NCI-H1694 (cell line): ENCODE measurements at places on chromosomes 1 and 21.

- DNase-seq, result no peak
Measured at GRCh38 chr1:44460107-44460882, 55.2 kb downstream of the RNF220 start.

DNA sequence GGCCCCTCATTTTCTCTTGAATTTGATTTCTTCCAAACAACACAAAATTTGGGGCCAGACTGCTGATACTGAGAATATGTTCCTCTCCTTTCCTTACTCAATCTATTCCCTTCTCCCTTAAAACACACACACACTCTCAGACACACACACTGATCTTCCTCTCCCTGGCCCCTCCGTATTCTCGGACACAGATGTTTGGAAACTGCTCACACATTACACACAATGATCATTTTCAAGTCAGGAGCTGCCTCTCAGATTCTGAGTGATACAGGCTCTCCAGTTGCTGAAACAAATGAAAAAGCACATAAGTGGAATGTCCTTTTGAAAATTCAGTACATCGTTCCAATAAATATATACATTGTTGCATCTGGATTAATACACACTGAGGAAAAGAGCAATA, 161.3 kb downstream of the CLEC20A start:
- DNase-seq, result no peak

DNA sequence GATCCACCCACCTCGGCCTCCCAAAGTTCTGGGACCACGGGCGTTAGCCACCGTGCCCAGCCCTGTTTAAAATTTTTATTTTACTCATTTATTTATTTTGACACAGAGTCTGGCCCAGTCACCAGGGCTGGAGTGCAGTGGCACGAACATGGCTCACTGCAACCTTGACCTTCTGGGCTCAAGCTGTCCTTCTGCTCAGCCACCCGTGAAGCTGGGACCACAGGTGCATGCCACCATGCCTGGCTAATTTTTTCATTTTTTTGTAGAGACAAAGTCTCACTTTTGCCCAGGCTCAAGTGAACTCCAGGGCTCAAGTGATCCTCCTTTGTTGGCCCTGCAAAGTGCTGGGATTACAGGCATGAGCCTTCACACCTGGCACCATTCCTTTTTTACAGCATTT, 27.5 kb upstream of the DNAJC6 start:
- DNase-seq, result no peak

DNA sequence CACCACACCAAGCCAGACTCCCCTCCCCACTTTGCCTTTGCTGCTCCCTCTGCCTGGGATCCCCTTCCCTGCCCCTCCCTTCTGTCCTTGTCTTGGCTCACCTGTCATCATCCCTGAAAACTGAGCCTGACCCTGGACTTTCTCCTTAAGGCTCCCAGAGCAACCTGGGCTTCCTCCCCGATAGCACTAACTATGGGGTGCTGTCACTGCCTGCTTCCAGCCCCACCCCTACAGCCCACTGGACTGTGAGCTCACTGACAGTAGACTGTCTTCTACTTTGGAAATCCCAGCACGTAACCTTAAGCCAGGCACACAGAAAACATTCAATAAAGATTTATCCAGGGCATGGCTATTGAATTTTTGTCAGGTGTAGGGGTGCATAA, 9.5 kb upstream of the CSF1 start:
- no peak for DNase-seq

DNA sequence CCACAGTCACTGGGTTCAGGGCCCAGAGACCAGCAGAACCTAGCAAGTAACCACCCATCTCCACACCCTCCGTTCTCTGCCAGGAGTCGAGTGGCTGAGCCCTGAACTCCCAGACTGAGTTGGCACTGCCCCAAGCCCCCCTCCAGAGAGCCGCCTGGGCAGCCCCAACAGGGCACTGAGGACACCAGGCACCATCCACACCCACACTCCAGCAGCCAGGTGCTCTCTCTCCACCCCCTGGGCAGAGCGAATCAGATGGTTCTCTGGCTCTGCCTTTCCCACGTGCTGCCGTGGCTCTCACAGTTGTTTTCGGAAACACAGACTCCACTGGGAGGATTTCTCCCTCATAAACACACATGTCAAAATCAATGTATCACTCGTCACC, 13.6 kb downstream of the WDR4 start:
- peak; percentile 38 for DNase-seq

DNA sequence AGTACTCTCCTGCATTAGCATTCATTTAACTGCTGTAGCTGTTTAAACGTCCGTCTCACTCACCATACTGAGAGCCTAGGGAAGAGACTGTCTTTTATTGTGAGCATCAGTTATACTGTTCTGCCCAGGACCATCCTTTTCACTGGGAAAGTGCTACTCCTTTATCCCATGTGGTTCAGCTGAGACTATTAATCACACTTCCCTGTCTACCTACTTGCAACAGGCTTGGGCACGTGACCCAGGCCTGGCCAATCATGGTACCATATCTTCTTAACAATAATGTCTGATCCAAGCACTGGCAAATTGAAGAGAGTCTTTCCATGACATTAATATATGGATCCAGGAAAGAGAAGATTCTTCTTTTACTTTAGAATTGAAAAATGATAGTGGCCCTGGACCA, 108.1 kb downstream of the TM2D1 start:
- no peak for DNase-seq

DNA sequence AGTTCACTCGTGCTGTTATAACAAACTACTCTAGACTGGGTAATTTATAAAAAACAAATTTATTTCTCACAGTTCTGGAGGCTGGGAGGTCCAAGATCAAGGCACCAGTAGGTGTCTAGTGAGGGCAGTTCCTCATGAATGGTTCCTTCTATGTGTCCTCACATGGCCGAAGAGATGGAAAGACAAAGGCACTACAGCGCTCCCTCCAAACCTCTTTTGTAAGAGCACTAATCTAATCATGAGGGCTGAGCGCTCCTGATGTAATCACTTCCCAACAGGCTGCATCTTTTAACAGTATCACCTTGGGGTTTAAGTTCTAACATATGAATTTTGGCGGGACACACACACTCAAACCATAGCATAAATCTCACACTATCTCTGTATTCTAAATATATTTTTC, 54.0 kb upstream of the KANK4 start:
- DNase-seq, result no peak

- no peak for DNase-seq
Measured at GRCh38 chr1:115757856-115758255, 10.7 kb downstream of the CASQ2 start.
